ENCODE measurements at places on chromosomes 6 and 20.

DNA sequence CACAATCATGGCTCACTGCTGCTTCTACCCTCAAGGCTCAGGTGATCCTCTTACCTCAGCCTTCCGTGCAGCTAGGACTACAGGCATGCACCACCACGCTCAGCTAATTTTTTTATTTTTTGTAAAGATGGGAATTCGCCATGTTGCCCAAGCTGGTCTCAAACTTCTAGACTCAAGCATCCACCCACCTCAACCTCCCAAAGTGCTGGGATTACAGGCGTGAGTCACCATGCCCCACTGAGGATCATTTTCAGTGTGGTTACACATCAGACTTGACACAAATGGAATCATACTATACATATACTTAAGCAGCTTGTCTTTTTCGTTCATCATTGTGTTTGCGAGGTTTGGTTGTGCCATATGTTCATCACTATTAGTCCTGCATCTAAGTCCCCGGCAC lies 26.6 kb downstream of the ZC3H12D start:
- no peak for DNase-seq

DNA sequence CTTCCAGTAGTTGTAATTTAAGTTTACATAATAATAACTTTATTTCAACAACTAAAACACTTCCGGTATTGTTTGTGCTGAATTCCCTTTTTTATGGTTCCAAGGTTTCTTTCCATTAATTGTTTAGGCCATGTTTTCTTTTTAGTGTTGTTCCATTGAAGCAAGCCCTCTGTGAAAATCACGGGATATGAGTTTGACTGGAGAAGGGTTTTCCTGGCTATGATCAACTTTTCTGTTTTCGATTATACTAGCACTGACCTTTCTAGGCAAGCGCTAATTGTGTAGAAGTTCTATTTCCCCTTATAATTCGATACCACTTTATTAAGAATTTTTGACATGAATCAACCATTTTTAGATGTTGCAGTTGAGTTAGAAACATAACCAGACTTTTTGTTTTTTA lies 2.4 kb downstream of the LAMA2 start:
- DNase-seq = no peak

GRCh38 chr20:48336597-48336996 lies 491.2 kb downstream of the PREX1 start:
- DNase-seq = no peak

GRCh38 chr6:47655719-47656595 lies 42.4 kb upstream of the ADGRF4 start:
- DNase-seq = no peak

DNA sequence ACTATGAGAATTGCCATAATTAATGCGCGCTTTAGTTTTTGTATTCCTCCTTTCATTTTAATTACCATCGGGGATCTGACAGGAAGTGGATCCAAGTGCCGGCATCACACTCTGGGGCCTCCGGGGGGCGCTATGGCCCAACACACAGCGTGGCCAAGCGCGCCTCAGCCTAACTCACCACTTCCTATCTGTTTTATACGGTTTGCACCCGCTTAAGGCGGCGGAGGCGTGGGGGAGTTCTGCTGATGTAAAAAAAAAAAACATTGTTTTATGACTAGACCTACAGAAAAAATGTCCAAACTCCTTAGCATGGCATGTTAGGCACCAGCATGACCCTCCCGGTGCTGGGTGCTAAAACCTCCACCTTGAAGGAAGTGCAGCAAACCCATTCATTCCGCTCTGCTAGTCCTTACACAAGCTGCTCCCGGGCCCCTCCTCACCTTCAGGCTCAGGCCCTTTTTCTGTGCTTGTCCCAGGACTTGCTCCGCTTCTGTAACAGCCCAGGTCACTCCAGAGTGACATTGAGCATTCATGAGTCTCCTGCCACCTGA lies 4.5 kb upstream of the EBF4 start:
- DNase-seq = no peak

GRCh38 chr6:146149770-146150169 lies 120.9 kb downstream of the GRM1 start:
- no peak for DNase-seq

GRCh38 chr6:24010133-24010532 lies 115.9 kb upstream of the NRSN1 start:
- no peak for DNase-seq

DNA sequence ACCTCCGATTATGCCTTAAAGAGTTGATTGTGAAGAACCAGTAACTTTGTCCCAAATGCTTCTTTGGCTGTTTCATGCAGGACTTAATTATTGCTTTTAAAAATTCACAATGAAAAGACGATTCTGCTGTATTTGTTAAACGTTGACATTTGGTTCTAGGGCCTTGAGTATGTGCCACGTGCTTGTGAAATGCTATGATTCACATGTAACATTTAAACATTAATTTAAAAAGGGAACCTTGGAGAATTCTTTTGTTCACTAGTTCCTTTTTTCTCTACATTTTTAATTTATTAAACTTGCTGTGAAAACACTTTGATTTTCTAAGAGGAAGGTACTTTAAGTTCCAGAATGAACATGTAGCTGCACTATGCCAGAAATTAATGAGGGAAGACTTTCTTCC lies 9.5 kb downstream of the GZF1 start:
- no peak for DNase-seq

GRCh38 chr20:21099751-21100577 lies 6.2 kb downstream of the LINC00237 start:
- no peak for DNase-seq

DNA sequence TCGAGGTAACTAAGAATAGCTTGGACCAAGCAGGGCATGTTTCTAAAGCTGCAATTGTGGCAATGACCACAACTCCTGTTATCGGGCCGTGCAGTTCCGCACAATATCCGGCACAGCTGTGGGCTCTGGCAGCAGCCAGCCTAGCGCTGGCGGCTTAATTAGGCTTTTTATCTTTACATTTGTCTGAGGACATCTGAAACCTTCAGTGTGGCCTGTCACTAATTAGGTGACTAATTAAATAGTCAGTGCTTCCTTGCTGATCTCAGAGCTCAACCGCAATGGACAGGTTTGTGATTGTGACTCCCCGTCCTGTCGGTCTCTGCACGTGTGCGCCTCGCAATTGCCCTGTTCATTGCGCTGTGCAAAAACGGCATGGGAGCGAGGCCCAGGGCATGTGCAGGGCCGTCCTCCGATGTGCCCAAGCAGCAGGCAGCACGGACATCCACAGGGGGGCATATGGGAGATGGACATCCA lies 134.8 kb upstream of the INSM1 start:
- no peak for DNase-seq

GRCh38 chr6:74937936-74938335 lies 267.9 kb downstream of the COL12A1 start:
- DNase-seq = no peak

DNA sequence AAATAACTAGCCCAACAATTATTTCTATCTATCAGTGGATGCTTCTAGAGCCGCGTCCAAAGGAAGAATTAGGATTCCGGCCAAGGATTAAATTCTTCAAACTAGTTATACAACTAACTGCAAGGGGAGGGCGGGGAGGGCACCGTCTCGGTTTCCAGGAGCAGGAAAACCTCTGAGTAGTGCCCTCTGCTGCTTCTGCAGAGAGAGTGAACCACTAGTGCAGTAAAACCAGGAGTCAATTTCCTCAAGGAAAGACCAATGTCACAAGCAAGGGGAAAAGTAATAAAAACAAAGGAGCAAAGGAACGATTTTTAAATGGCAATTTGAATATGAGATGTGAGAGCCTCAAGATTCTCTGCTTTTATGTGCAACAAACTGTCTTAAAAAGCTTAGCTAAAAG lies 16.5 kb upstream of the UBE2J1 start:
- DNase-seq = no peak

GRCh38 chr6:139468178-139468819 lies 93.9 kb upstream of the CITED2 start:
- no peak for DNase-seq

DNA sequence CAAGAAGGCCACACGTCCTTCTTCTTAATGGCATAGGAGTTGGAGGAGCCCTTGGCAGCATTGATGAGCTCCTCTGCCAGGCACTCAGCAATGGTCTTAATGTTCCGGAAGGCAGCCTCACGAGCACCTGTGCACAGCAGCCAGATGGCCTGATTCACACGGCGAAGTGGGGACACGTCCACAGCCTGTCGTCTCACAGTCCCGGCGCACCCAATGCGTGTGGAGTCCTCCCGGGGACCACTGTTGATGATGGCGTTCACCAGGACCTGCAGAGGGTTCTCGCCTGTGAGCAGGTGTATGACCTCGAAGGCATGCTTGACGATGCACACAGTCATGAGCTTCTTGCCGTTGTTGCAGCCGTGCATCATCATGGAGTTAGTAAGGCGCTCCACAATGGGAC lies 4.6 kb upstream of the TSPYL4 start:
- no peak for DNase-seq

DNA sequence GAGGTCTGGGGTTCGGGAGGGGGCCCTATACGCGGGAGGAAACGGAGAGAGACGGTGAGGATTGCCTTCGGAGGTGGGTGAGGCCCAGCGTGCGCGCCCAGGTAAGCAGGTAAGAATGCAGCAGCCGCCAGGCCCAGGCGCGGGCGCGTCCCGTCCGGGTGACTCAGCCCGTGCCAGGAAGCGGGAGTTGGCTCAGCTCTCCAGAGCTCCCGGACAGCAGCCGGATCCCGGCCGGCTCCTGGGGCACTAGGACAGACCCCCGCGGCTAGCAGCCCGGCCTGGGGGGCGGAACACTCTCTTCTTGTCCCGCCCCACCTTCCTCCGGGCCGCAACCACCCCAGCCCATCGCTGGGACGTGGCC lies 1.5 kb upstream of the MDFI start:
- DNase-seq = no peak
